Activated CD4-positive, alpha-beta T cell treated with anti-CD3 and anti-CD28 coated beads for 36 hours (primary cell): ENCODE measurements at places on chromosomes 16 and 17.

- DNase-seq = no peak
These were observed 273.6 kb downstream of the GRIN2A start for GRCh38 chr16:9908613-9909012.

DNA sequence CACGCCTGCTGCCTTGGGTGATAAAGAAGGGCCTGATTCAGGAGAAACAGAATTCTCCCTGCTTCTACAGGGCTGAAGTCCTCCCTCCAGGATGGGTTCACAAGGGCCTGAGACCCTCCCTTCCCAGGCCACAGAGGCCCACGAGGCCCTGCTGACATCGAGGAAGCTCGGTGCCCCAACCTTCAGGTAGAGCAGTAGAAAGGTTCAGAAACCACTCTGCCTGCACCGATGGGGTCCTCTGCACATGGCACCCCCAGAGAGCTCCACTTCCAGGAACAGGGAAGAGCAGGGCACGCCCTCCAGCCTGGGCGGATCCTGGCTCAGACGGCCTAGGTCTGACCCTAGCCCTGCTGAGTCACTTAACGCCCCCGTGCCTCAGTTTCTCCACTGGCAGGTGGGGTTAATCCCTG is 773 bp downstream of the CENPX start:
- no peak for DNase-seq

GRCh38 chr17:8192070-8192815 is 2.3 kb upstream of the BORCS6 start:
- DNase-seq = peak; percentile 79

- DNase-seq = no peak
These were observed 1.1 kb upstream of the FOXJ1 start for GRCh38 chr17:76142039-76142584.

DNA sequence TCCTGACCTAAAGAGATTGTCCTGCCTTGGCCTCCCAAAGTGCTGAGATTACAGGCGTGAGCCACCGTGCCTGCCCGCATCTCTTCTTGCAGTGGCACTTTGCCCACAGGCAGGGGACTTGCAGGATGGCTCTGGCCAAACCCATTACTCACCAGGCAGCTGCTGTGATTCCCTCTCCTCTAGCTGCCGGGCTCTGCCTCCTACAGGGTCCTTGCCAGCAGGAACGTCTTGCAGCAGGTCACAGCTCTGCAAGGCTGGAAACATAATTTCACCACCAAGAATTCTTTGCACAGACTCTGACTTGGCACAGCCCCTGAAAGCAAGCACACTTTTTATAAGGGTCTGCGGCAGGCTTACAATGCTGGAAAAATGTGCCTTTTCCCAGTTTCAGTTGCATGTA is 20.3 kb downstream of the COX4I1 start:
- no peak for DNase-seq

- DNase-seq = no peak
These were observed 154.3 kb downstream of the SDK2 start for GRCh38 chr17:73489991-73490390.
